ENCODE measurements at places on chromosomes 3 and 15.

- peak; percentile 84 for DNase-seq
Observed at GRCh38 chr15:52651868-52652267, 27.3 kb downstream of the ATOSA start.

GRCh38 chr3:141242377-141243092 is 10.9 kb downstream of the PXYLP1 start:
- DNase-seq = no peak

DNA sequence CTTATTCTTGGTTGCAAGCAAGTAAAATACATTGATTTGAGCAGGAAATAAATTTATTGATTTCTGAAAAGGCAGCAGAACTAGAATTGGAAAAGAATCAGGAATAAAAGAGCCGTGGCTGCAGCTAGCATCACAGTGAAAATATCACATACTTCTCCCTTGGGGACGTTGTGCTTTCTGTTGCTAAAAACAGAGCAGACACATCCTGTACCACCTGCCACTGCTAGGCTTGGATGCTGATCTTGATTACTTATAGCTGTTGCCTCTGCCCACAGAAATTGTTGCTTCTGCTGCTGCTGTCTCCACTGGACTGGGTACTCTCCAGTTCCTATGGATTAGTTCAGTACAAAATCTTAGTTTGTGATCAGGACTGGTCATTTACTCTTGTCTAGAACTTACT is 283.8 kb downstream of the C3orf38 start:
- no peak for DNase-seq

DNA sequence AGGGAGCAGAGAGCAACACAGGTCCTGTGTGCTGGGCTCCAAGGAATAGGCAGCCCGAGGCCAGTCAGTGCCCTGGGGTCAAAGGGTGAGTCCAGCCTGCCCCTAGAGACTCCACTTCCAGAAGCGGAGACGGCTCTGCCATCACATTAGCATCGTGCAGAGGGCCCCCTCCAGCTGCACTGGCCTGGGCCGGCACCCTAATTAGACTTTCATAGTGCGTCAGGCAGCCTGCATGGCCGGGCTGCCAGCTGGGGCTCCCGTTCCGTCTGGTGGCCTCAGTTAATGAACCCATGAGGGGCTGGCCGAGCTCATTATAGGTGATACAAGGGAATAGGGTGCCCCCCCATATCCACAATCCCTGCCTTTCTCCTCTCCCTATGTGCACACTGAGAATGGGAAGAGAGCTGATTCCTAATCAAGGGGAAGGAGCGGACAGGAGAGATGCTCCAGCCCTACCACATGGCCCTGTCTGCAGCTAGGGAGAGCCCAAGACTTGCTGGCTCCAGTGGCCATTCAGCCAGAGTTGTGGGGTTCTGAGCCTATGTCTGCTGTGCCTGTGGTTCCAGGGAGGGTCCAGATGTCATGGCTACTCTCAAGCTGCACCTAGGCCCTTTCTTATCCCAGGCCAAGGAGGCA is 128.0 kb downstream of the SRGAP3 start:
- no peak for DNase-seq

- no peak for DNase-seq
Observed at GRCh38 chr3:23589602-23590001, 216.2 kb upstream of the UBE2E1 start.

DNA sequence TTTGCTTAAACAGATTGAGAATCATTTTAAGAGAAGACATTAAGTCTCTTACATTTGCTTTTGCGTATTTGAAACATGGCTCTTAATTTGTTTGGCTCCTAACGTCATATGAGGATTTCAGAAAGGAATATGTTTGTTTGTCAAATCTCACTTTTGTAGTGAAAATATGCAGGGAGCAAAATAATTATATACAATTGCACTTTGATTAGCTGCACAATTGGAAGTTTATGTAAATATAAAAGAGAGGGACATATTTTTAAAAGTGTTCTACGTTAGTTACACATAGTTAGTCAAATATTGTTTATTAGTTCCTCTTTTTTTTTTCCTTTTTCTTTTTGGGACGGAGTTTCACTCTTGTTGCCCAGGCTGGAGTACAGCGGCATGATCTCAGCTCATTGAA is 42.7 kb upstream of the GOLIM4 start:
- no peak for DNase-seq

- DNase-seq = no peak
Observed at GRCh38 chr3:94811836-94812235, 749.0 kb downstream of the NSUN3 start.

Measured in left renal cortex interstitium (tissue), 4 donors.